Glutamatergic neuron (in vitro differentiated cells): ENCODE measurements at places on chromosomes 4 and X.

GRCh38 chr4:182478475-182478874 is 235.3 kb downstream of the TENM3 start:
- no peak for DNase-seq

- peak; percentile 74 for DNase-seq
Observed at GRCh38 chr4:57442831-57443291, 332.7 kb upstream of the IGFBP7 start.

GRCh38 chrX:40931921-40932320 is 153.3 kb upstream of the USP9X start:
- DNase-seq, result no peak

DNA sequence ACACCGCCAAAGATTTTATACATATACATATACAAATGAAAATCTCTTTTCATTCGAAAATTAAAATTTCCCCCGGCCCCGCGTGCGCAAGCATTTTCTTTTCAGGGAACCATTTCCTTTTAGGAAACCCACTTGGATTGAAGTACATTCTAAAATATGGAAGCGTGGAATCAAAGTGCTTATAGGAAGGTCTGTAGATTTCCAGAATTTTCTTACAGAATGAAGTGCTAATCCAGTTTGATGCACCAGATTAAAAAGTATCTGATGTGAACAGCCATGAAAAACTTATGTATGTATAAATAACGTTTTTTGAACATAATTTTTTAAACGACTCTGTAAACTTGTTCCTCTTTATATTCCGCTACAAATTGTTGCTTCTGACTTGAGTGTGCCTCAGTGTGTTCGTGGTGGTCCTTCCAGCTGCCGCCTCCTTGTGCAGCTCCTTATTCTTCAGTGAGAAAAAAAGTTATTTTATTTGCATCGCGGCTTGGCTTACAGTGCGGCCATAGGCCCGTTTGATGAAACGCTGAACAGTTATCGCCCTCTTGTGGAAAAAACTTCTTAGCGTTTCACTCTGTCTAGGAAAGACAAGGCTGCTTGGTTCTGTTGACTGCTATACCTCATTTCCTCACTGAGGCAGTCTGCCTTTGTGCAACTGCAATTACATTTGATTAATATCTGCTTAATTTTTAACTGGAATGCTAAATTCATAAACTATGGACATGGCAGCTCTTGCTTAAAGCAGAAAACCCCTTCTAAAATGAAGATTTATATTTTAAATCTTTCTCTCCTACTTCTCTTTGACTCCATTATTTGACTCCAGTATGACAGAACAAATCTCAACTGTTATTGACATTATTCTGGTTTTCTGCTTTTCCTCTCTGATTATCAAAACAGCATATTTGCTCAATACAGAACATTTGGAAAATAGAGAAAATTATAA is 4.7 kb upstream of the NKX6-1 start:
- no peak for DNase-seq

- DNase-seq, result no peak
Observed at GRCh38 chr4:5478697-5479096, 229.7 kb downstream of the EVC2 start.

DNA sequence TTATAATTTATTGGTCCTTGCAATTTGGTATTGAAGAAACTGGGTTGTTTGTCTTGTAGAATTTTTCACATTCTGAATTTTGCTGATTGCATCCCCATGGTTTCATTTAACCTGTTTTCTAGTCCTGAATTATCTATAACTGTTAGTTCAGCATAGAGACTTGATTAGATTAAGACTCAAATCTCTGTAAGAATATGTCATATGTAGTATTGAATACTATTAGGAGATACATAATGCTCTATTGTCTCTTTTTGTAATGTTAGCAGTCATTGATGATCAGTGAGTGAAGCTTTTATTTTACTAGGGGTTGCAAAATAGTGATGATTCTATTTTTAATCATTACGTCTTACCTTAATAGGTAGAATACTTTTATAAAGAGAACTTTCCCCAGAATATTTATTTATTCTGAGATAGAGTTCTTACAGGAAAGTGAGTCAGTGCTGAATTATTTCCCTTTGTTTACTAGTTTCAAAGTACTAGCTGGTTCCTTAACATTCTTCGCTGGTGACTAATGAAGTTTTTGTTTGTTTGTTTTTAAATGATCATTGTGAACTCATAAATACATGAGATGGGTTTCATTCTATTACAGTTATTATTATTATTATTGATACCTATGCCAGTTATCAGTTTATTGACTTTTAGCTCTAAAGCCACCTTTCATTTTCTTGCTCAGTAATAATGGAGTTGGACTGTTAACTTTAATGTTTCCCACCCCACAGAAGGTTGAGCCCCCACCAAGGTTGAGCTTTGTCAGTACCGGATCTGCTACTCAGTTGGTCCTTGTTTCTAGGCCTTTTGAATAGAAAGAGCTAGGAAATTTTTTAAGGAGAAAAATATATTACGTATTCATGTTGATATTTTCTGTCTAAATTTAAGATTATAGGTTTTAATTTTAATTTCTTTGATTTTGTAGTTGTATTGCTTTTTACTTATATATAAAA is 102.3 kb downstream of the LARP1B start:
- no peak for DNase-seq

DNA sequence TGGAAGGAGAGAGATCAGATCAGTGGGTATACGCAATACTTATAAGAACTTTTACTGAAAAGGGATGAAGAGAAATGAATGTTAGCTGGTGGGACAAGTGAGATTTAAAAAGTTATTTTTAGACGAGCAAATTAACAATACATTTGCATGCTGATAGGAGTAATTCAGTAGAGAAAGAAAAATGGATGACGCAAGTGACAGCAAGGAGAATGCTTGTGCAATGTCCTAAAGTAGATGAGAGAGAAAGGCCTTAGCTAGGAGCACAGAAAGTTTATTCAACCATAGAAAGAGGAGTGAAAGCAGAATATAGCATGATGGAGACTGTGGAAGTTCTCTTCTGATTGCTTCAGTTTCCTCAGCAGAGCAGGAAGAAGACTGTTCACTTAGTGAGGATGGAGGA is 45.8 kb downstream of the OSTC start:
- DNase-seq, result no peak

- no peak for DNase-seq
Observed at GRCh38 chrX:46254641-46255040, 290.6 kb downstream of the ZNF674 start.

DNA sequence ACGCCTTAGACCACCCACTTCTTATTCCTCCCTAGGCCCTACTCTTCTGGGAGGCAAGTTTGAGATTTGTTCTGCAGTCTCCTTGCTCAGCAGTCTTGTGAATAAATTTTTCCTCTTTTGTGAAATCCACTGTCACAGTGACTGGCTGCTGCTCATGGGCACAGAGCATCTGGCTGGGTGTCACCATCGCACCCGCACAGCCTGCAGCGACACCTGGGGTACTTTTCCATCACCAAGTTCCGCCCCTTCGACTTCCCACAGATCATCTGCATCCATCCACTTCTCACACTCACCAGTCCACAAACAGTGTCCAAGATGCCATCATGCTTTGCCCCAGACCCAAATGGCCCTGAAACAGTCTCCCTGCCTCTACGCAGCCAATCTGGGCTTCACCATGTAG is 36.4 kb upstream of the AFAP1 start:
- no peak for DNase-seq

DNA sequence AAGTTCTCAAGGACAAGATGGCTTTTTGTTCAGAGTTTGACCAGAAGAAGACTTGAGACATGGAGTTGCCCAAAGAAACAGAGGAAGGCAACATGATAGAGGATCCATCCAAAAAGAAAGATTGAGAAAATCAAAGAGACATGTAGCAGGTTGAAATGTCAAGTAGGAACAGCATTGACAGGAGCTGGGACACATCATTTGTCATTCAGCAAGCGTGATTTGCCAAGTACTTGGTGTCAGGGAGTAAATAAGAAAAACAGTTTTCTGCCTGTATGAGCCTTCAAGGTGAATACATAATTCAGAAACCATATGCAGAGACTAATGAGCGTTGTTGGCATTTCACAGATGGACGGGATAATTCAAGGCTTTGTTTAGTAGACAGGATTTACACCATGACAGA is 11.2 kb downstream of the SMIM31 start:
- DNase-seq, result no peak

DNA sequence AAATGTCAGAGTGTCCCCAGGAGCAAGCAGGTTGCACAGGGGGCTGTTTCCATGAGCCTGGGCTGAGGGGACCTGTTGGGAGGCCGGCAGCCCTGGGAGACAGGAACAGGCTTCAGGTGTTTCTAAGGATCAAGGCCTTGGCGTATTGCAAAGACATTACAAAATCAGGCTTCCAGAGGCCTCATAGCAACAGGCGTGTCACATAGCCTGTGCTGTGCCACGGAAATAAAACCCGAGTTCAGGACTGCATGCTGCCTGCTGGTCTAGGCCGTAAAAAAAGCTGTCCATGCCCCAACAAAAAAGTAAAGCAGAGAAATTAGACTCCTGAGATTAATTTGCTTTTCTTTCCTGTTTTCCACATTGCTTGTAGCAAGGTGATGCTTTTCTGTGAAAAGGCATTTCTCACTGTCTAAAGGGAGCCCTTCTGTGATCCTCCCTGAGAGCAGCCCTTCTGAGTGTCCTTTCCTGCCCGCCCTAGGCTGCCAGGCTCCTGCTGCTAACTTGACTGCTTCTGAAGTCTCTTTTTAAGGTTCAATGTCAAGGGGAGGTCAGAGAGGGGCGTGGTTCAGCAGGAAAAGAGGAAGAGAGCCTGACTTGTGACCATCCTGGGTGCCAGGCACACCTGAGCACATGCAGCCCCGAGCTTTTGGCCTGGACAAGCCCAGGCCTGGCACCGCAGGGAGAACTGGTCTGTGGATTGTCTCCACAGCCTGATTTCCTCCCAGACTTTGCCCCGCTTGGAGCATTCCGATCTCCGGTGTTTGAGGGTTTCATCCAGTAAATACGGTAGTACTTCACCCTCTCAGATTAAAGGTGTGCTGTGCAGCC is 21.3 kb downstream of the SHROOM2 start:
- DNase-seq, result no peak

DNA sequence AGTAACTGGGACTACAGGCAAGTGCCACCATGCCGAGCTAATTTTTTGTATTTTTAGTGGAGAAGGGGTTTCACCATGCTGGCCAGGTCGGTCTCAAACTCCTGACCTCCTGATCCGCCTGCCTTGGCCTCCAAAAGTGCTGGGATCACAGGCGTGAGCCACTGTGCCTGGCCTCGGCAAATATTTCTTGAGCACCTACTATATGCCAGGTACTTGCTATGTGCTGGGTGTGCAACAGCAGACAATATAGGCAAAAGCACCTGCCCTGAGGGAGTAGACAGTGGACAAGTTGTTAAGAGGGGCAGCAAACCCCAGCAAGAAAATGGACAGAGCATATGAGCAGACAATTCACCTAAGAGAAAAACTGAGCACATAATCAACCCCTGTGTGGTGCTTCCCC is 51.0 kb upstream of the CDKN2AIP start:
- no peak for DNase-seq

DNA sequence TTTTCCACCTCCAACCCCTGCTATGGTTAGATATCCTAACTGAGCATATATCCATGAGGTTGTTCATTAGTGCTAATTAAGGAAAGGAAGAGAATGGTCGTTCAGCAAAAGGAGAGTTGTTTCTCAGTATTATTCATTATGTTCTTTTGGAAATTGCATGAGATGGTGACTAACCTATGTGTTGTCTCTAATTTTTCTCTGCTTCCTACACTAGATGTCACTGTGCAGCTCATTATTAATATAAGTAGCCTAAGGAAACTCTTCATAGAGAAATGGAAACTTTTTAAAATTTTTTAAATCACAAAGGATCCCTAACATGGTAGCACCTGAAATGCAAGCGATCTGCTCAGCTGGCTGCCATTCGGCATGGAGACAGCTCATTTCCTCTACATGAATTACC is 67.7 kb upstream of the FAM9A start:
- DNase-seq, result no peak

- DNase-seq, result no peak
Observed at GRCh38 chrX:147788641-147789350, 122.9 kb upstream of the FMR1 start.

DNA sequence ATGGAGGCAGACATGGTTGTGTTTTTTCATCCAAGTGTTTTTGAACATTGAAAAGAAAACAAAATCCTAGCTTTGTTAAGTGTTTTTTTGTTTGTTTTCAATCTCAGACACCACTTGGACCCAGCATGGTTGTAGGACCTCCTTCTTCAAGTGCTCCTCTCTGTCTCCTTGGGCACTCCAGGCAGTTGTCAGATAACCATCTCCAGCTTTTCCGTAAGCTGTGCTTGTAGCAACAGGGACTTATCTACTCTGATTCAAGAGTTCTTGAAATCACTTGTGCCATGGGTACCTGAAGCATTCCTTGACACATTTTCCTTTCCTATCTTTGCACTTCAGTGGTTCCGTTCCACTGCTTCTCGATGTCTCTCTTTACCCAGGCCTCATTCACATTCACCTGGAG is 334.9 kb upstream of the DDX53 start:
- DNase-seq, result no peak

- no peak for DNase-seq
Observed at GRCh38 chr4:170011921-170012628, 14.1 kb downstream of the MFAP3L start.

DNA sequence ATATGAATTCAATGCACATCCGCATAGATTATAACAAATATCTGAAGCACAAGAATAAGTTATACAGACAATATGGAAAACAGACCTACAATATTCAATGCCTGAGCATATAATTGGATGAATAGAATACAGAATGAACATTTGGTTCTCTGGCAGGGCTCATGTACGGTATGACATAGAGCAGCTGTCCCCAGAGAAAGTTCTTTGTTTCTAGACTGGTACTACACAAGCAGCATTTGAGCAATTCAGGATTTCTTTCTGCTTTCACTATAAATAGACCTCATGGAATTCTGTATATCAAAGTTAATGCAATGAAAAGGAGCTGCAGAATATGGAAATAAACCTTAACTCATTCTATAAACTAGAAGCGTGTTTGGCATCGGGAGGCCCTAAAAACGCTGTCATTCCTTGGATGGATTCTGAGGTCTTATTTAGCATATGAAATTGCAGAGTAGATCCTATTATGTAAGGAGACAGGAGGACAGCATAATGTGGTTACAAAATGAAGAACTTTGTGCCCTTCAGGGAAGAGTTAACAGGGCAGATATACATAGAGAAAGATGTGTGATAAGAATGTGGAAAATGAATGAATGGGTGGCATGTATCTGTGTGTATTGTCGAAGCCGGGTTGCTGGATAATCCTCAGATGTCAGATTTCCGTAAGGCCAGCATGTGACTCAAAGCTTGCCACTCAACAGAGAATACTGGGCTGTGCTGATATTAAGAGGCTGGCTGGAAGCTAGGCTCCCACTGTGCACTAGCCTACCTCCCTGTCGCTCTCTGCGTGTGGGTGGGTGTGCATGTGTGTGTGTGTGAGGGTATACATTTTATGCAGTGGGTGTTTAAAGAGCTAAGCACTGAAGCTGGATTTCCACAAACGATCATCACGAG is 103.3 kb upstream of the SLC4A4 start:
- no peak for DNase-seq

GRCh38 chrX:40844471-40844870 is 109.1 kb upstream of the MED14 start:
- DNase-seq, result no peak
